ENCODE measurements at places on chromosomes 3 and 15.

- peak; percentile 35 for DNase-seq
These were observed 103.2 kb downstream of the PPP2R3A start for GRCh38 chr3:136068708-136069107.

GRCh38 chr15:73550190-73550589 lies 83.0 kb downstream of the NPTN start:
- DNase-seq, result no peak

GRCh38 chr3:178517665-178518334 lies 18.4 kb upstream of the KCNMB2 start:
- DNase-seq, result no peak

DNA sequence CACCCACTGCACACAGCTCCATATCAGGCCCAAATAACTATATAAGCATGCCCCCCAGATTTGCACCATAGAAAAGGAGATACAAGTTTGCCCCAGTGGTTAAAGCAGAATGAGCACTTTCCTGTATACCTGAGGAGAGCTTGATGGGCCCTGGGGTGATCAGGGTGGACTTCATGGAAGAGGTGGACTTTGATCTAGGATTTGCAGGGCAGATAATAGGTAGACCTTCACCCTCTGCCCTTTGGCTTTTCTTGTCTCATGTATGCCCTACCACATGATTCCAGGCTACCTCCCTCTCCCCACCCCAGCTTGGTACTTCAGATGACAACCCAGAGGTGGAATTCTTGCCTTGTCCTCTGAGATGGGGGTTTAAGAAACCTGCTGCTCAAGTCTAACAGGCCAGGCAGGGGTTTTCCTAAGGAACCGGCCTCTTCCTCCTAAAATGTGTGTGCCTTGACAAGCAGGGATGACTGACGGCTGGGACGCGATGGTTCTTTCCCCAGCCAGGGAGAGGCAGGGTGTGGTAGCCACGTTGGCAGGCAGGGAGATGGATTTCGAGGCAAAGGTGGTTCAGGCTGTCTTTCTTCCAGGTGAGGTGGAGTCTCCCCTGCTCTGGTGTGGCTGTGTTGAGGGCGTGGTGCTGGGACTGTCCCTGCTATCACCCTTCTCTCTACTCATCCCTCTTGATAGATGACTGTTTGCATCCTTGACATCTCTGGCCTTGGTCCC lies 6.6 kb upstream of the RHCG start:
- no peak for DNase-seq

DNA sequence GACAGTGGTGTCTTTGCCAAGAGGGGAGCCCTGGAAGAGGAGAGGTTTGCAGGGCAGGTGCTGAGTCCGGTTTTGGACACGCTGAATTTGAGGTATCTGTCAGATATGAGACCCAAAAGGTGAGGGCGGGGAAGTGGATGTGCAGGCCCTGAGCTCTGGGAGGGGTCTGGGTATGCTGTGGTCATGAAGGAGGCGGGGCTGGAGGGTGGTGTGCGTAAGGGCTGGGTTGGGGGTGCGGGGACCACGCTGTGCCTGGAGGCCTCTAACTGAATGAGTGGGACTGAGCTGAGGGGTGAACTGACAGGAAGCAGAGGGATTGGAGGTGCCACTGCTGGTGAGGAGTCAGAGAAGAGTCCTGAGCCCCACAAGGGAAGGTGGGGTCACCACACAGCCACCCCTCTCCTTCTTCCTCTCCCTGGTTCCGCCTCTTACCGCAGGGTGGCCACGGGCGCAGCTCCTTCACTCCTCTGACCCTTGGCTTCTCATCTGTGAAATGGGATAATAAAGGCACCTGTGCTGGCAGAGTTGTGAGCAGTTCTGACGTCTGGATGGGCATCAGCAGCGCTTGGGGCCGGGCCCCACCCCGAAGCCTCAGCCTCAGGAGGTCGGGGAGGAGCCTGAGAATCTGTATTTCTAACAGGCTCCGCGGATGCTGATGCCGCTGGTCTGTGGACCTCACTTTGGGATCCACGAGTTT lies 28.8 kb downstream of the PSTPIP1 start:
- no peak for DNase-seq

DNA sequence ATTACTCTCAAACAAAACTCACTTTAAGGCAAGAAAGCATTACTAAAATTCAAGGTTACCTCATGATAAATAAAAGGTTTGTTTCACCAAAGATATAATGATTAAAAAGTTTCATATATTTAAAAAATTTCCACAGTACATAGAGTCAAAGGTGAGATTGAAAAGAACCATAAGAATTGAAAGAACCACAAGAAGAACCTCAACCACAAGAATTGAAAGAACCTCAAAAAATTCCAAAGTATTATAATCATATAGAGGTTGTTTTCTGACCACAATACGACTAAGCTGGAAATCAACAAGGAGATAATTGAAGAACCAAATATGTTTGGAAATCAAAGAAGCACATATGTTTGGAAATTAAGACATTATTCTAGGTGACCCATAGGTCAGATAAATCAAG lies 52.7 kb downstream of the SLC25A36 start:
- peak; percentile 51 for DNase-seq

- DNase-seq, result peak; percentile 7
These were observed 641.5 kb upstream of the NECTIN3 start for GRCh38 chr3:110430146-110430545.

DNA sequence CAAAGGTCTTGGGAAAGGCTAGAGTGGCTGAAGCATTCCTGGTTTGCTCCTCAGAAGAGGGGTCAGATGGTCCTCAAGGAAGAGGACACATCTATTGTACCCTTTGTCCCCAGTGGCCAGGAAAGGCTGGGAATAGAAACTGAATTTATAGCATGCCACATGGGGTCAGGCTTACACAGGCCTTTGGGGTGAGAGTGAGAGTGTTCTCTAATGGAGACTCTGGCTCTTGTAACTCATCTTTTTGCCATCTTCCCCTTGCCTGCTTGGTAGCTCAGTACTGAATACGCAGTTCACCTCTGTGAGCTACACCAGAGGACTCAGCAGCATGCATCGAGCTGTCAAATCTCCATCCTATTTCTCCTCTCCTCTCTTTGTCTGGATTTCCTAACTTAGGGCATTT lies 87.5 kb downstream of the ATP2B2 start:
- DNase-seq, result peak; percentile 30

- DNase-seq, result no peak
These were observed 46.7 kb downstream of the TOP2B start for GRCh38 chr3:25618028-25618427.

GRCh38 chr3:185715091-185715490 lies 109.8 kb downstream of the IGF2BP2 start:
- DNase-seq, result peak; percentile 38

DNA sequence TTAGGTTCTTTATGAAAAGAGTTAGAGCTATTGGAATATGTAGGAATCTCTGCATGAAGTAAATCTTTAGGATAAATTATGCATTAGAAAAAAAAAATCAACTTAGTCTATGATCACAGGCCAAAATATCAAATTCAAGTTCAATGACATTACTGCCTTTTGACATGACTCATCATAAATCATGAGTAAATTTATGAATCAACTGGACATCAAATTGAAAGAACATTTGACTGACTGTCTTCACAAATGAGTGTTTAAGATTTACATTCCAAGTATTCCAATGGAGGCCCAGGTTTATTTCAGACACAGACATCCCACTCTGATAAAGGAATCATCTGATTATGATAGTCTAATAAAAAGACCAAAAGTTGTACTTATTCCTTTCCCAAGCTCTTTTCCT lies 192.8 kb upstream of the TTC14 start:
- no peak for DNase-seq

- DNase-seq, result no peak
These were observed 476.9 kb downstream of the SQOR start for GRCh38 chr15:46111730-46112129.

DNA sequence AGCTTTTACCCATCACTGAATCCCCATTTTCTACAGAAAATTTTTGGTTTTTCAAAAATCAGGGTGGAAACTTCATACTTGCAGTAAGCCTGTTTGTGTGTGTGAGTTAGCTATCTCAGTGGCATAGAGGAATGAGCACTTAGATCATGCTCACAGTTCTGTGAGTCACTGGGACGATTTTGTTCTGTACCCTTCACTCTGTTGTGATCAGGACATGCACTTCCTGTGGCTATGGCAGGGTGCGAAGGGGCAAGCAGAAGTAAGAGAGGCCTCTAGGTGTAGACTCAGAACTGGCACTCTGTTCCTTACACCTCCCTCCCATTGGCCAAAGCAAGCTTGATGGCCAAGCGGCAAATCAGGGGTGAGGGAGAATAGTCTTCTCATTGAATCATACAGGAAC lies 11.6 kb downstream of the NIPA2 start:
- DNase-seq, result peak; percentile 35

DNA sequence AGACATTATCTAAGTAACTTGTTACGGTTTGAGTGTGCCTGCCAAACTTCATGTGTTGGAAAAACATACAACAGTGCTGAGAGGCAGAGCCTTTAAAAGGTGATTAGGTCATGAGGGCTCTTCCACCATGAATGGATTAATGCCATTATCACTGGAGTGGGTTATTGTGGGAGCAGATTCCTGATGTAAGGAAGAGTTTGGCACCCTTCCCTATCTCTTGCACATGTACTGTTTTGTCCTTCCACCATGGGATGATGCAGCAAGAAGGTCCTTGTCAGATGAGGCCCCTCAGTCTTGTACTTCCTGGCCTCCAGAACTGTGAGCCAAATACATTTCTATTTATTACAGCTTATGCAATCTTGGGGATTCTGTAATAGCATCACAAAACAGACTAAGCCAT lies 413.9 kb downstream of the EPHA3 start:
- DNase-seq, result peak; percentile 71

- DNase-seq, result peak; percentile 85
These were observed 35.6 kb upstream of the MUC4 start for GRCh38 chr3:195847055-195847950.

DNA sequence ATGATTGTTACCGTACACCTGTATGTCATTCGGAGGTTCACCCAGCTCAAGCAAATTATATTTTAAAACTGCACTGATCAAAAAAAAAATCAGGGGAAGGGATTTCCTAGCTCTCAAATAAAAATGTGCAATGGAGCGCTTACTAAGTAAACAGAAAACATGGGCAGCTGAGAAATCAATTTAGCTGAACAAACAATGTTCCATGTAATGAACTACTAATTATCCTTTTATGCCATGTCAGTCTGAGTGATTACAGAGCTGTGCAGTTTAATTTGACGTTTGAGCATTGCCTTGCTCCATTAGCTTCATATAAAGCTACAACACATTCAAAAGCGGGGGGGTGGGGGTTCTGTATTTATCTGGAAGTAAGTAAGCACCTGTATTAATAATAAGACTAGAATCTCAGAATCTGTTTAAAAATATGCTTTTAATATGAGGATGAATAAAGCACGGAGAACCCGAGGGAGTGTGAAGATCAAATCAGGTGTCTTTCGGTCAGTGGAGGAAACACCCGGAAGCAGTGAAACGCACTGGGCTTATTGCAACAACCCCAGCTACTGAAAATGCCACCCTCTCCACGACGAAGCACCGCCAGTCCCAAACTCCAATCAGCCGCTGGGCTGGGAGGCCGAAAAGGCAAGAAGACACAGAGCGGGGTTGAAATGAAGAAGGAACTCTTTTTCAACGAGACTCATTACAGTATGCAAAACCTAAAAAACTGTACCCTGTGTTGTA lies 196.5 kb upstream of the ATP11B start:
- no peak for DNase-seq

GRCh38 chr3:73255609-73256029 lies 194.2 kb downstream of the EBLN2 start:
- peak; percentile 97 for DNase-seq

- no peak for DNase-seq
These were observed 142.3 kb upstream of the RASGRP1 start for GRCh38 chr15:38706956-38707355.

- no peak for DNase-seq
These were observed 81.4 kb upstream of the CRBN start for GRCh38 chr3:3260870-3261269.

GRCh38 chr3:123447416-123447748 lies 1.5 kb downstream of the ADCY5 start:
- DNase-seq, result no peak

GRCh38 chr3:119069725-119070124 lies 35.1 kb upstream of the IGSF11 start:
- DNase-seq, result no peak

DNA sequence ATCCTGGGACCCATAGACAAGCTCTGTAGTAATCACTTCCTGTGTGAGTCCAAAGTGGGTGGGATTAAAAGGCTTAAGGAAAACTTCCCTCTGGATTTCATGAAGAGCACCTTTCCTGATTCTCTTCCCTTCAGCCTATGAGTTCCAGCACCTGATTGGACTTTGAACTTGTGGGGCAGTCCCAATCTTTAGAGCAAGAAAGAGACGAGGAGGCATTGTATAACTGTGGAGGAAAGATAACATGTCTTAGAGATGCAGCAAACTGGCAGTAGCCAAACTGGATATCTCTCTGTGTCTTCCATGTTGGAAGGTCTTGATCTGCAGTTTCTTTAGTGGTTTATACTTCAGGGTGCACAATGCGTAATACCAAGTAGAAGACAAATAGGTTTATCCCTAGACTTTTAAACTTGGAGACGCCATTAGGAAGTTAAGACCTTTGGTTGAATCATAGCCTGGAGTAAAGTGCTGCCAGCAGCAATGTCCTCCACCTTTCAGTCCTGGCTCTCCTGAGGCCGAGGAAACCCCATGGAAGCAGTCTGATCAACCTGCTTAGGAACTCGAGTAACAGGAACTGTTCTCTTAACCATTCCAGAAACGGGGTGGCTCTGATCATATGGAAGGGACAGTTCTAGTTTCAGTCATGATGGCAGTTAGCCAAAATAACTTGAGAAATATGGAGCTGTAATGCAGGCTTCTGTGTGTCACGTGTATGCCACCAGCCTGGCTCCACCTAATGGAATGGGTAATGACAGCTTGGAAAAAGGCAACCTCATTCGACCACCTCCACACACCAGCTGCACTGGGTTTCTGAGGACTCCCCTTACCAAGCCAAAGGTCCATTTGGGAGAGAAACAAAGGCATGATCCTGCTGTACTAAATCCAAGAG lies 4.7 kb downstream of the EIF1B start:
- no peak for DNase-seq

GRCh38 chr3:139261754-139262586 lies 81.8 kb upstream of the MRPS22 start:
- DNase-seq, result no peak

- no peak for DNase-seq
These were observed 8.9 kb downstream of the HGD start for GRCh38 chr3:120673116-120673515.

GRCh38 chr15:70480196-70480856 lies 283.0 kb downstream of the UACA start:
- peak; percentile 35 for DNase-seq

DNA sequence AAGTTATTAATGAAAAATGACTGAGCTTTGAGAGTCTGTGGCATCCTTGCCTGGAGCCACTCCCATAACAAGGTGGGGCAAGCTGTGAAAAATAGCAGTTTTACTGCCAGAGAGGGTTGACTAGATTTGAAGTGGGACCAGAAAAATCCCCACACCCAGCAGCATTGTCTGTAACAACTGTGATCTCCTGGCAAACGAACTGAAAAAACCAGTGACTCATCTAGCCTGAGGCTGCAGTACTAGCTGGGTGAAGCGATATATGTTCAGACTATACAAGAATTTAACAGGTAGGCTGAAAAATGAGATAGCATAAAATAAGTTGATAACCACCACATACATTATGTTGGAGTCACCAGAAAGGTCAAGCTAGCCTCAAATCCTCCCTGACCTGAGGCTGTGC lies 64.0 kb downstream of the DPH6 start:
- peak; percentile 54 for DNase-seq
